NCI-H1417 (cell line): ENCODE measurements at places on chromosomes 7 and 10.

DNA sequence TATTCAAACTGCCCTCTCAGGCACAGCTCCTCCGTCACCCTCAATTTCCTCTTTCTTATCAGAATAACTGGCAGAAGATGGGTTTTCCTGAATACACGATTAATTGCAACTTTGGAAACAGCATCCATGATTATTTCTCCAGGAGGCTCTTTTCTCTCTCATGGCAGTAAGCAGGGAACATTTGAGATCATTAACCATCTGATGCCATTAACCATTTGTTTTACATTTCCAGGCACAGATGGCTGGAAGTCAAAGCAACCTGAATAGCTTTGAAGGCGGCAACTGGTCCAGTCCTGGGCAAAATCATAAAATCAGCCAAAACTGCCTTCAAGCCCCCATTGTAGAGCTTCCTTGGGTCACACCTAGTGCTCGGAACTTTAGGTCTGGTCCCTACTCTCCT is 289.5 kb upstream of the AOAH start:
- DNase-seq = no peak

DNA sequence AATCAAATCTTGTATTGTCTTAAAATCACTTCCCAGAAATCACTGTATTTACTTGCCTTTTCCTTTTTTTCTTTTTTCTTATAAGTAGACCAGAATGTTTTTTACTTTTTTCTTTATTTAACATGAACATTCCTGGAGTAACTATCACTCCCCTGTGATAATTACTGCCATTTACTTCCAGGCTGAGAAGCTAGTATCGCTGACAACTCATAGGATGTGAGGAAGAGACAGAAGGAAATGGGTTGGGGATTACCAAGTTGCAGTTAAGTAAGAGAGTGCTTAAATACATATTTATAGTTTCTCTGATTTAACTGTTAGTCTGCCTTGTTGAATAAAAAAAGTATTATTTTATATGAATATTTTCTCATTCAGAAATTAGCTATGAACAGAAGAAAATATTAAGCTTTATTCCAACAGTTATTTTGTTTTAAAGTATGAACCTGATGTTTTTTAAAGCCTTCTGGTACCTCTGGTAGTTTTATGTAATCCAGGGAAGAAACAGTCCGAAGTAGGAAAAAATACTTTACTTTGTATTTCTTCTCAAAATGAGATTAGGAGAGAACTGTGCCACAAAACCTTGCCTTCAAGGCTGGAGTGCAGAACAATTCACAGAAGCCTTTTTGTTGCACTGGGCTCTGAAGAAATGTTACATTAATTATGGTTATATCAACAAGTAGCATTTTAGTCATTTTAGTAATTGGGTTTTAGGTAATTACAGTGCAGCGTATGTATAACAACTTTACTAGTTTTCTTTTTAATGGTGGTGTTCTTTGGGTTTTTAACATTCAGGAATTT is 72.8 kb downstream of the SHOC2 start:
- DNase-seq = no peak

- no peak for DNase-seq
Measured at GRCh38 chr7:106018566-106019469, 55.8 kb downstream of the CDHR3 start.

DNA sequence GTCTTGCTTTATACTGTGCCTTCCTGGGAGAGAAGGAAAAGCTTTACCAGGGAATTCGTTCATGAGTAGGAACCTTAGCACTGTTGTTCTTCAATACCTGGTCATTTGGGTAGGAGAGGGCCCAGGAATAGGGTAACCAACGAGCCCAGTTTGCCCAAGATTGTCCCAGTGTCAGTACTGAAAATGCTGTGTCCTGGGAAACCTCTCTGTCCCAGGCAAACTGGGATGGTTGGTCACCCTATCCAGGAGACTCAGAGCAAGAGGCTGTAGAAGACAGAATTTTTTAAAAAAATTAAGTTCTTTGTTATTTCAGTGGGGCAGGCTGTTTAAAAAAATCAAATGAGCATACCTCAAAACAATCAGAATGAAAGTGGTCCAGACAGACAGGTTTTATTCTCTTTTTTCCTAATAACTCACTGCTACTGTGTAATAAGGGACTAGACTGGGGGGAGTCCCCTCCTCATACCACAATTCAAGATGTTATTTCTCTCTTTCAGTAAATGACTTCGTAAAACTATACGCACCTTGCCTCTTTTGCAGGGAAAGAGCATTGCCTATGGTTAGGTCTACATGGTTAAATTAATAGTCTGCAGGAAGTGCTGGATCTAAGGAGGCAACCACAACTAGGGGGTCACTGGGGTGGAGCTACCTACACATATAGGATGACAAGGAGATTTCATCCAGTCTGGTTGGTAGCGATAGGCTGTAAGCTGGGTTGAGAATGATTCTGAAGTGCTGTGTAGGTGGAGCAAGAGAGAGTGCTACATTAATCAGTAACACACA is 41.1 kb upstream of the FAM133B start:
- no peak for DNase-seq

- no peak for DNase-seq
Measured at GRCh38 chr7:82224529-82224928, 219.0 kb downstream of the CACNA2D1 start.

GRCh38 chr7:50835156-50835555 is 52.5 kb upstream of the GRB10 start:
- no peak for DNase-seq

DNA sequence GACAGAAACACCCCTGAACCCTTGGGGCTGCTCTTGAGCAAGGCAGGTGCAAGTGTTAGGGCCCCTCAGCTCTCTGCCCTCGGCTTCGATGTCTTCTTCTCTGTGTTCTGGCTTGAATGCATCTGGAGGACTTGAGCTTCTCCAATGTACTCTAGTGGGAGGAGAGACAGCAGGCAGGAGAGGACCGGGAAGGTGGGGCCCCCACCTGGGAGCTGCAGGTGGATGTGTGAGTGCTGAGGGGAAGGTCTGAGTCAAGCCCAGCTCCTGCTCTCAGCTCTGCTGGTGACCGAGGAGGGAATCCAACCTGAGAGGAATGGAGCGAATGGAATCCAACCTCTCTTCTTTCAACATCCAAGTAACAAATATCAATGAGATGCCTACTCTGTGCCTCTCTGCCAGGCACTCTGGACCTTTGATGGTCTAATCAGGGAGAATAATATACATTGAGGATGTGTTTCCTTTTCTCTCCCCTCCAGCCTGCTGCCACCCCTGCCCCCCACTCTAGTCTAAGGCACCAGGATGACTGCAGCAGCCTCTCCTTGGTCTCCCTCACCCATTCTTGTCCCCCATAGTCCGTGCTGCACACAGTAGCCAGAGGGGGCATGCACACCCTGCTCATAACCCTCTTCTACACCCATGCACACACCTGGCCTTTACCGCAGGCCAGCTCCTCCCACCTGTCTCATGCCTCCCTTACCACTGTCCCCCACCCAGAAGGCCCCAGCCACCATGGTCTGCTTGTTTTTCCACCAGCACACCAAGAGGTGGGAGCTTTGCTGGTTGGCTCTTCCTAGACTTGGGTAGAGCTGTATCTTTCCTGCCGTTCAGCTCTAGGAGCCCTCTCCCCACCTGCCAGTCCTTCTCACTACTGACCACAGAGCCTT is 13.6 kb downstream of the TBATA start:
- DNase-seq = no peak

DNA sequence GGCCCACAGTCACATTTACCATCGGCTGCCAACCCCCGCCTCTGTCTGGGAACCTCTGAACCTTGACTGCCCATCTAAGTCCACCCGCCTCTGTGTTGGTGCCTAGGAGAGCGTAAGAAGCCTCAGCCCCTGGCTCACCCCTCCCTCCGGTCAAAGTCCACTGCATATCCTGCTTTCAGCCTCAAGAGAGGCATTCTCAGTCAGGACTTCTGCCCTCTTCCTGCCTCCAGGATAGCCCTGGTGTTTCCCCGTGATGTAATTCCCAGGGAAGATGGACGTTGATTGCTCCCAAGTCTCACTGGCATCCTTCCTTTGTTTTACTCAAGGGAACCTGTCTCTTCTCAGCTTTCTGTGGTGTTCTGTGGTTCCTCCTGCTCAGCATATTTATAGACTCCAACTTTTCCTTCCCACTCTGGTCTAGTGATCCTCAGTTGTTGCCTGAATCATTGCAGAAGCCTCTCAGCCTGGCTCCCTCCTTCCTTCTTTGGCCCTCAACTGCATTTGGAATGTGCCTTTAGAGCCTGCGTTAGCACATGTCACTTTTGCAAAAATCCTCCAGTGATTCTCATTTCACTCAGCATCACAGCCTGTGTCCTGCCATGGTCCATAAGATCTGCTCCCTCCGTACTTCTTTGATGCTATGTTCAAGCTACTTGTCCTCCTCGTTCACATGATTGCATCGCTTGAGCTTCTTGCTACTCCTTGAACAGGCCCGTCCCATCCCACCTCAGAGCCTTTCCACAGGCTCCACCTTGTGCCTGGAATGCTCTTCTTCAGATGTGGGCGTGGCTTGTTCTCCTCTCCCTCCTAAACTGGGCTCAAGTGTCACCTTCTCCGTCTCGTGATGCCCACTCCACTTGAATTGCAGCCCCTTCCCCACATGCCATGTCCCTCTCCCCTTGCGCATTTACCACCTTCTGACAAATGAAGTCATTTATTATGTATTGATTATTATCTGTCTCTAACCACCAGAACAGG is 124.2 kb downstream of the PLPP4 start:
- DNase-seq = no peak

DNA sequence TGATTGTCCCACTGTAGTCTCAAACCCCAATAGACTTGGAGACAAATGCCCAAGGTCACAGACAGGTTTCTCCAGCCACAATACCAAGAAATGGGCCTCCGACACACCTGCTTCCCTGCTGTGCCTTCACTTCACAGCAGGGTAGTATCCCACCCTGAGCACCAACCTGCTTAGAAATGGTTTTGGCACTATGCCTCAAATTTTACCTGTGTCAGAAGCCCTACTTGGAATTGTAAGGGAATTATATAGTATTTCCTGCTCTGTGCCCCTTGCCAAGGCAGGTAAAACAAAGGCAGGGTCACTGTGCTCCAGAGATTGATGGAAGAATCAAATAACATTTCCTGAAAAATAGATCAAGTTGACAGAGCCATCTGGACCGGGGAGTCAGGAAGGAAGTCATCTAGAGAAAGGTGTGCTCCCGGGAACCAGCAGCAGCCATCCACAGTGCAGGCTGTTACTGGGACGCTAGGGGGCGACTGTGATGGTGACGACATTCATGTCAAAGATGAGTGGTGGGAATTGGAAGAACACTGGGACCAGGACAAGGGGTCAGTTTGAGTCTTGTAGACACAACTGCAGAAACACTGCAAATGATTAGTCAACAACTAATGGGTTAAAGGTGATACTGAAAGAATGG is 117.8 kb upstream of the AKR1E2 start:
- no peak for DNase-seq

GRCh38 chr10:124296121-124296812 is 122.5 kb downstream of the OAT start:
- peak; percentile 20 for DNase-seq

DNA sequence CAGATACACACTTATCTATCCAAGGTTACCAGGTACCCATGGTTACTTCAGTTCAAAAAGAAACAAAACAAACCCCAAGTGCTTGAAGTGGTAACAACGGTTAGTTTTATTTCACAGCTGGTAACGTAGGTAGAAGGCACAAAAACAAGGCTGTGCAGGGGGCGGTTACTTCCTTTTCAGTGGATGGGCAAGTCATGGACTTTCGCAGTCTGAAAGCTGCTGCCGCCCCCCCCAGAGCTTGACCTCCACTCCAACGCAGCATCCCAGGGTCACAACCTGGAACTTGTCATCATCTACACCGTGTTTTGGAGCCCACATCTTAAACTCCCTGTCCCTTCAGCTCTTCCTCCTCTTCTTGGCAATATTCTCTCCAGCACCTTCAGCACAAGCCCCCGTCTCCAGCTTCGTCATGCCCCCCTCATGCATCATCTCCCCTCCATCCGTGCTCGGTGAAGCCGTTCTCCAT is 181.2 kb upstream of the ITGB1 start:
- no peak for DNase-seq

GRCh38 chr10:16297642-16298041 is 139.2 kb upstream of the PTER start:
- DNase-seq = no peak

DNA sequence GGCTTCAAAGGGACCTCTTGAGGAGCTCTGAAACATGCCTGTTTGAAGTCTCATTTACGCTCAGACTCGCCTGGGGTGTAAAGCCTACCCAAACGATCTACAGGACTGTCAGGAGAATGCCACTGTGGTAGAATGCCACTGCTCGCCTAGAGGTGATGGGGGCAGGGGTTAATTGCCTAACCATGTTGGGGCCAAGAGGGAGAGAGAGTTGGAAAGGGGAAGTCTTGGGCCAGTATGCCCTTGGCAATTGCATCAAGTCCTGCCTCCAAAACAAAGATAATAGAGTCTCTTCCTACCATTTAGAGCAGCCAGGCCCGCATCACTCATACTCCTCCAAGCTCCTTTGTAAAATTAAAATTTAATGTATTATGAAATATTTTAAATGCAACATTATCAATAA is 25.2 kb downstream of the CDK1 start:
- DNase-seq = no peak

DNA sequence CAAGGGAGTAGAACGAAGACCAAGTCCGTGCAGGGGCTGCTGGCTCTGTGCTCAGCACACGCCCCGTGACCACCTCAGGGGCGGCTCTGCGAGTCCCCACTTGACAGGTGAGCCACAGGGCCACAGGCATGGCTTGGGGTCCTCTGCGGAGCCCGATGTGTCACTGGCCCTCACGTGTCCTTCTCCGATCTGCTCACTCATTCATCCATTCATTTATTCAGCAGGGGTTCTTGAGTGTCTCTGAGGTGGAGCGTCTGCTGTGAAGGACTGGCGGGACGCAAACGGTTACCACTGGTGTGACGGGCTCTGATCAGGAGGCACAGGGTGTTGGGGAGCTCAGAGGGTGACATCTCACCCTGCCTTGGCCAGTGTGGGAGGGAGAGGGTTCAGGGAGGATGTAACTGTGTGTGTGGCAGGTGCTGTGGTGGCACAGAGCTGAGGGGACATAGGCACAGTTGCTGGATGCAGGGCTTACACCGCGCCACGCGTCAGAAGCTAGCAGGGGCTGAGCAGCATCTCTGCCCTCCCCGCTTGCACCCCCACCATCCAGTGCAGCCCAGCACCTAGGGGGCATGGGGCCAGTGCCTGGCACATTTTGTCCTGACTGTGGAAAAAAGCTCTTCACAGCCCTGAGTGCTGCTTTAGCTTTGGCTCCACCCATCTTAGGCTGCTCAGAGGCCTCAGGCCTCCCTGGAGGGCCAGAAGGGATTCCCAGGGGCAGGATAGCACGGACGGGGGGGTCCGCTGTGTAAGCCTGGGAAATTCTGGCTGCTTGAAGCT is 116.8 kb downstream of the LHPP start:
- no peak for DNase-seq

GRCh38 chr7:48053736-48054135 is 18.4 kb downstream of the C7orf57 start:
- DNase-seq = no peak
